Cardiac septum (tissue), 1 donor: ENCODE measurements at places on chromosomes 5 and 9. TPM values are rescaled to one million over a fixed set of nuclear protein-coding genes. Genes with fewer than 3 reads are reported as not detected.

PTBP3 gene
- total RNA-seq, result 20.8 TPM

TLN1 gene
- total RNA-seq, result 291 TPM

GDA gene
- total RNA-seq, result not detected

PPWD1 gene
- total RNA-seq, result 19.3 TPM

PKD2L2 gene
- total RNA-seq, result 0.62 TPM

ANKDD1B gene
- 0.38 TPM for total RNA-seq

FGFR4 gene
- total RNA-seq, result 0.40 TPM

RXRA gene
- total RNA-seq, result 42.6 TPM
